ENCODE measurements at places on chromosomes 3 and 15.

- no peak for DNase-seq
These were observed 12.6 kb downstream of the CCR5 start for GRCh38 chr3:46383211-46383950.

DNA sequence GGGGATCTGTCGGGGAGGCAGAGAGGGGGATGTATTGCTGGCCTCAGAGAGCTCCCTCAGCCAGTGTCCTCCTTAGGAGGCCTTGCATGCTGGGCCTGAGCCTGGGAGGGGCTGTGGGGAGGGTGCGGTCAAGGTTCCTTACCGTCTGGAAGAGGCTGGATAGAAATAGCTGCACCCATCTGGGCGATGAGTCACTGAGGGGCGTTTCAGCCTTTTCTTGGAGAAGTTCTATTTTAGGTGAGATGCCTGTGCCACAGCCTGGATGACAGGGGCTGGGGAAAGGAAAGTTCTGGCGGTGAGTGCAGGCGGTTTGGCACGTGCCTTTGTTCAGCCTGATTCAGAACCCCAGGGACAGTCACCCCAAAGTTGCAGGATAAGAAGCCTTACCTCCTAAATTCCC, 35.7 kb upstream of the APEH start:
- peak; percentile 69 for DNase-seq

DNA sequence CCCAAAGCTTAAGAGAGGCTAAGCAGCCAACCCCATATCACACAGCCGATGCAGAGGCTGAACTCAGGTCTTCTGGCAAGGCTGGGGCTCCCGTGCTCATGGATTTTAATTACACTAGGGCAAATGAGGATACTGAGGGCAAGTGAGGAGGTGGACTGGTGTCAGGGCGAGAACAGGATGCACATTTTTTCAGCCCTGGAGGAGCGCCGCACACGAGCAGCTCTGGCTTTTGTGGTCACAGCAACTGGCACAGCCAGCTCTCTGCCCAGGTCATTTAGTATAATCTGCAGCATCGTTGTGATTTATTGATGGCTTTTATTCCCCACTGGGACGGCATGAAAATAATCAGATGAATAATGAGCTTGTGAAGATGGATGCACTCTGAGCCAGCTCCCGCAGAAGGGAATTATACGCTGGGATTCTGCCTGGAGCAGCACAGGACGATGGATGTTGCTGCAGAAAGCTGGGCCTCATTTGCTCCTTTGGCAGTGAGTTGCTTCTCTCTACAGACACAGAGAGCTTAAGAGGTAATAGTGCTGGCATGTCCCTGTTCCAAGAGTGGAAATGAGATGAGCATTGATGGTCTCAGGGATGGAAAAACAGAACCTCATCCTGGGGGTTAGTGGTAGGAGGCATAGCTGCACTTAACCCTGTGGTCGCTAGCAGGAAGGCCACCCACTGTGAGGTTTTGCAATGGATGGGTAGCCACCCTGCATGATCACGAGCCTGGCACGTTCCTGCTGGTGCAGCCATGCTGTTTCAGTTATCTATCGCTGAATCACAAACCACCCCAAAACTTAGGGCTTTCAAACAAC, 135.4 kb downstream of the UACA start:
- DNase-seq: peak; percentile 47

DNA sequence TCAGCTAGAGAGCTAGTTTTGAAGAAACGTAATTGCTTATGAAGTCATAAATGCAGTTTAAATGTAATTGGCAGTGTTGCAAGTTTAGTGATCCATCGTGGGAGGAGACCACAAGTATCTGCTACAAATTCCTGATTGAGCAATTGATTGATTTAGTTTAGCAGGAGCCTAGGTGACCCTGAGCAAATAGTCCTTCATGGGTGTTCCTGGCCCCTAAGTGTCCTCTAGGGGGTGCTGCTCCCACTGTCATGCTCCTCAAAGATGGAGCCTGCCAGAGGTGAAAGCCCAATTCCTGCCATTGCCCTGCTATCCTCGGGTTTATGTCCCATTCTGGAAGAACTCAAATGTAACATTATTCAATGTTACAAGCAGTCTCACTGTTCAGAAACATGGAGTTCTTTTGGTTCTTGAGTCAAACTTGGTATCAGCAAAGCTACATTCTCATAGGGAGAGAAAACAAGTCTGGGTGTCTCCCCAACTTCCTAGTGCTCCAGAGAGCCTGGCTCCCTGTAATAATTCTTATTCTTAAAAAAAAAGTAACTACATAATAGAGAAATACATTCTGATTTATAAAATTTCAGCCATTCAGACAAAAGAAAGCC, 29.8 kb upstream of the SENP5 start:
- peak; percentile 78 for DNase-seq

DNA sequence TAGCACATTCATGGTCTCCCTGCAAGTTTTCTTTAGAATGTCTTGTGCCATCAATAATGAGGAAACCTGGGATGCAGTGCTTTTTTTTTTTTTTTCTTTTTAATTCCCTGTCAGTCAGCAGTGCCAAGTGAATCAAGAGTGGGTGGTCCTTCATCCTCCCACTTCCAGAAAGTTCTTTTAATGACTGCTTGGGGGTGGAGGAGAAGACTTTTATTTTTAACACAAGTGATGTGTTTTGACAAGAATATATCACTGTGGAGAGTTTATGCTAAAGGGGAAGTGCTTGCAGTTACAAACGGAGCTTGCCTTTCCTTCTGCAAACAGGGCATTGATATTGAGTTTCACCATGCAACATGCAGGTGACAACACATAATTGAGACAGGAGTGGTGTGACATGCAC, 69.7 kb downstream of the CACNA2D3 start:
- DNase-seq: no peak

DNA sequence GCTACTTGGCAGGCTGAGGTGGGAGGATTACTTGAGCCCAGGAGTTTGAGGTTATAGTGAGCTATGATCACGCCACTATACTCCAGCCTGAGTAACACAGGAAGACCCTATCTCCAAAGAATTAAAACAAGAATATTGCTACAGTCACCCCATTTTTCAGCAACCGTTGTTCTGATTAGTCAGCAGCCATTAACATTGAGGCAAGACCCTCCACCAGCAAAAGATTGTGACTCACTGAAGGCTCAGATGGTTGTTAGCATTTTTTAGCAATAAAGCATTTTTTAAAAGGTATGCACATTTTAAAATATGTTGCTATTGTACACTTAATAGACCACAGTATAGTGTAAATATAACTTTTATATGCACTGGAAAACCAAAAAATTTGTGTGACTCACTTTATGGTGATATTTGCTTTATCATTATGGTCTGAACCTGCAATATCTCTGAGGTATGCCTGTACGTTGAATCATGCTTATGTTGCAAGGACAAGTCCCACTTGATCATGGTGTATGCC, 492.6 kb downstream of the SQOR start:
- no peak for DNase-seq

Measured in AG08395 (cell line).